ENCODE measurements at places on chromosomes 12 and 14.

- DNase-seq = no peak
Measured at GRCh38 chr14:83894568-83894967, 1635.4 kb upstream of the FLRT2 start.

DNA sequence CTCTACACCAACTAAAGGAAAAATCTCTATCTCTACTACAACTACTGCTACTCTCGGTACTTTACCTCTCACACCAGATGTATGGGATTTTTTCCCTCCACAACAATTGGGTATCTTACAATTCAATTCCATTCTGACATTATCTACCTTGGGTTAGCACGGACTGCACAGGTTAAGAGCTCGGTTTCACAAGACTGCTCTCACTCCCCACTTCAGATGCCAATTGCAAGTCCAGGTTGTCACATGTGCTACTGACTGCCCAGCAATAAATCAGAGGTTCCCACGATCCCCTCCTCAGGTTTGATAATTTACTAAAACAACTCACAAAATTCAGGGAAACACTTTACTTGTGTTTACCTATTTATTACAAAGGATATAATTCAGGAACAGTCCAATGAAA lies 58.0 kb downstream of the OVCH1 start:
- no peak for DNase-seq

DNA sequence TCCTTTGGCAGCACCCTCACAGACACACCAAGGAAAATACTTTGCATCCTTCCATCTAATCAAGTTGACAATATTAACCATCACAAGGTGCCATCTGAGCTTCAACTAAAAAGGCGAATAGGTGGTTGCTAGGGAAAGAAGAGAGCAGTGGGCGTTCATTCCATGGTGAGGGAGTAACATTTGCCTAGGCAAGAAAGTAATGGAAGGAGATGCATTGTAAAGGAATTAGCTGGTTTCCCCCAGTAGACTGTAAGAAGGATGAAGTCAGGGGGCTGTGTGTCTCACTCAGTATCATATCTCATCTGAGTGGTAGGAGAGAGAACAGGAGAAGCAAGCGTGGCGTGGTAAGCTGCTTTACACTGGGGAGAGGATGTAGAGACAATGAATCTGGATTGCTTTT lies 34.7 kb downstream of the AKAP6 start:
- DNase-seq = no peak

GRCh38 chr12:131076791-131077747 lies 123.4 kb downstream of the ADGRD1 start:
- DNase-seq = no peak

DNA sequence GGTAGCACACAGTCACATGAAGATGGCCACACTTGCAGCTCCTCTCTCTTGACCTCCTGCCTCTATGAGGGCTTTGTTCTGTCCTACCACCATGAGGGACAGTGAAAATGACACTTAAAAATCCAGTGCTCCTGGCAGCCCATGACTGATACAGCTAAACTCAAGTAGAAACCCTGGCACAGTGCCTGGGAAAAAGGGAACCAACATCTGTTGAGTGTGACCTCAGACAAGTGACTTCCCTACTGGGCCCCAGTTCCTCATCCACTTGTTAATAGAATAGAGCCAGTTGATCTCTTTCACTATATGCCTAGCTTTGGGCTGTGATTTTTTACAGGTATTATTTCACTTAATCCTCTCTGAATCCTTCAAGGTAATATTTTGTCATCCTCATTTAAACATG lies 4.8 kb downstream of the GUCY2C start:
- DNase-seq = no peak
